ENCODE measurements at places on chromosomes 4 and X.

DNA sequence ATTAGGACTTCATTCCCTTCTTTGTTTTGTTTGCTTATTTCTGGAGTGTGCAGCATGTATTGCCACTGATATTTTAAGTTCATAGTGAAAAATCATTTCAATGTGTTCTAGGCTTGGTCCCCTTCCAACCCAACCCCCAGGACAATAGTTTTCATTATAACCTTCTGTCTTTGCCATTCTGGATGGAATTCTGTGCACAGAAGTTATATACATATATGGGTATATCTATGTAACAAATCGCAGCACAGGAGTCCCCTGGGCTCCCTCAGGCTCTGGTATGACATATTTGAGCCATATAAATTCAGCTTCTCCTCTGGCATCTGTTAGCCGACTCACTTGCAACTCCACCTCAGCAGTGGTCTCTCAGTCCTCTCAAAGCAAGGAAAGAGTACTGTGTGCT lies at the start of gene TNMD:
TNMD (plus strand) TSS at position 326 of the 400 bp plus-strand sequence. CDS start 83 bp downstream, outside the sequence.
- no peak for DNase-seq

DNA sequence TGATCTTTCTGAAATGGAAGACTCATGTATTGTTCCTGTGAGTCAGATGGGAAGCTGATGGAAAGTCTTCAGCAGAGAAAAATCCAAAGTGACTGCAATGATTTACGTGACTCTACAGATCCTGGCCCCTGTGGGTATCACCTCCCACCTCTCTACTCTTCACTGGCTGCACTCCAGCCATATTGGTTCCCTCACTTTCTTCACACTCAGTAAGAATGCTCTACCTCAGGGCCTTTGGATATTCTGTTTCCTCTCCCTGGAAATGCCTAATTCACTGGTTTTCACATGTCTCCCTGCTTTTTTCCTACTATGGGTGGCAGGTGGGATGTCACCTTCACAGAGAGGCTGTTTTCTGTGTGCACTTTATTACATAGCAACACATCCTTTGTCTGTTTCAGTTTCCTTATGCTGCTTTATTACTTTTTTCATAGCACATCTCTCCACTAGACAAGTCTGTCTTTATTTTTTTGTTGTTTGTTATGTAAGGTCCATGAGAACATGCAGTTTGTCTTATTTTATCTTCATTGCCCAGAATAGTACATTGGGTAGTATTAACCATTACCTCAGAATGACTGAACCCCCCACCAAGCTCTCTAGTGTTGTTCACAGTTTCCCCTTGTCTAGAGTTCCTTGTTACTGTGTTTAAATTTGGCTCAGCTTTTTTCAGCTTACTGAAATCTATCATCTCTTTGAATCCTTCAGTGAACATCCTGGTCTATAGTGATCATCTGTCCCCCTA lies 57.6 kb upstream of the CLNK start:
- no peak for DNase-seq

GRCh38 chr4:106258145-106259045 lies 57.6 kb downstream of the TBCK start:
- DNase-seq: no peak

GRCh38 chr4:181650033-181650825 lies 593.0 kb upstream of the TENM3 start:
- DNase-seq: no peak

GRCh38 chr4:48295116-48295515 lies 25.5 kb upstream of the TEC start:
- no peak for DNase-seq

- DNase-seq: no peak
These were observed 227.3 kb upstream of the ZC4H2 start for GRCh38 chrX:65203545-65203944.

GRCh38 chr4:60737858-60738257 lies 462.3 kb upstream of the ADGRL3 start:
- no peak for DNase-seq

- DNase-seq: no peak
These were observed 20.4 kb downstream of the EREG start for GRCh38 chr4:74385386-74385785.

DNA sequence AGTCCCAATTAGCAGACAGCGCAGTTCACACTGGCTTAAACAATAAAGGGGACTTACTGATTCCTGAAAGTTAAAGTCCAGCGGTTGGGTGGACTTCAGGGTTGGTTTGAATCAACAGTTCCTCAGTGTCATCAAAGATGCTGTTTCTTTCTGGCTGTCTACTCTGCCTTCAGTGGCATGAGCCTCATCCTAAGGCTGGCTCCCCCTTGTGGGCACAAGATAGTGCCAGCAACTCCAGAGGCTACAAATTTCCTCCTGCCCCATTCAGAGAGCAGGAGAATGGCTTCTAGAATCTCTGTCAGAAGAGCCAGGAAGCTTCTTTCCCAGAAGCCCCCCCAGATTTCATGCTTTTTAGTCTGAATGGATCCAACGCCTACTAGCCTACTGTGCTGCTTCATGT lies 82.4 kb upstream of the MTM1 start:
- peak; percentile 64 for DNase-seq

DNA sequence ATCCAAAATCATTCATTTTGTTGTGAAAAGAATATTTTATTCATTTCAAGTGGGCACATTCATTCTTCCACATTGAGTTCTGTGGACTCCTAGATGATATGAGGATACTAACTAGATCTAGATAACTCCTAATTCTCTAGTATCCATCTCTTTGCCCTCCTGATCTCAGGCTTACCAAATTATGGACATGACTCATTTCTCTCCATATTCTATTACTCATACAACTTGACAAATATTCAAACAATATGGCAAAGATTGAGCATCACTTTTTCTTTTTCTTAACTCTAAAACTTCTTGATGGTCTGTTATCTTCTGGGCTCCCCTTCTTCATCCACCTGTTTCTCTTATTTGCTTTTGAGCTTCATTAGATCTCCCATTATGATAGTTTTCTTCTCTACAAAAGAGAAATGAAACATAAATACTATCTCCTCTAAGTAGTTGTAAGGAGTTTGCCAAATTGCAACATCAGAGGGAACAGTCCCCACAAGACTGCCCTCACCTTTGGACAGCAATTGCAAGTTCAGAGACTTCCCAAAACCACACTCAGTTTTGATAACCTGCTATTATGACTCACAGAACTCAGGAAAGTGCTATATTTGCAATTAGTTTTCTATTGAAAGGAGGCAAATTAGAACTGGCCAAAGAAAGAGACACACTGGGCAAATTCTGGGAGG lies 422.9 kb downstream of the SPRY1 start:
- no peak for DNase-seq

DNA sequence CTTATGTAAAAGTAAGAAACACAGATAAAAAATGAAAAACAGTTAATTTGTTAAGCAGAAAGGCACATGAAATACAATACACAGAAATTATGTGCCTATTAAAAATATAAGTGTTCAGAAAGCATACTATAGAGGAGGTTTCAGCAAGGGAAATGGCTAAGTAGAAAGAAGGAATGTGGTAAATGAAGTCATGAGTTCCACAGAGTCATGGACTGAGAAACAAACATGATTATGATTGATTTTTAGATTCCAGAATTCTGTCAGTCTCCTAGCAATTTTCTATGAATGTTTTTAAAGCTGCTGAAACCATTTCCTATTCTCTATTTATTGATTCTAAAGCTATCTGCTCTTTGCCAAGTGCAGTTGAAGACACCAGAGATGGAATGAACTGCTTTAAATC lies 1398.4 kb downstream of the ARAP2 start:
- DNase-seq: no peak

DNA sequence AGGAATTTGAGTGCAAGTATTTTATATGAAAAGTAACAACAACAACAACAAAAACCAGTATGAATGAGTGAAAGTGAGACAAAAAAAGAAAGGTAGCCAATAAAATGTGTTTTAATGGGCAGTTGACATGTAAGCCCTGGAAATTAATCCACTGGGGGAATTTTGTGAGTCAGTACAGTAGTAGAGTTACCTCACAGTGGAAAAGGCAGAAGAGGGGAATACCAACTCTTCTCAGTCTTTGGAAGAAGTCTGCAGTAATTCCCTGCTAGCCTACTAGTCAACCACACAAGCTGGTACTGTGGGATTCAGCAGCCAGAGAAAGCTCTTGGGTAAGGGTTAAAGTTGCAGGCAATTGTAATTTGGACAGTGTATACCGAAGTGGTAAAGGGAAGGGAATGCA lies 76.3 kb upstream of the IL15 start:
- DNase-seq: no peak

- DNase-seq: no peak
These were observed 20.1 kb downstream of the SPON2 start for GRCh38 chr4:1152290-1152689.

DNA sequence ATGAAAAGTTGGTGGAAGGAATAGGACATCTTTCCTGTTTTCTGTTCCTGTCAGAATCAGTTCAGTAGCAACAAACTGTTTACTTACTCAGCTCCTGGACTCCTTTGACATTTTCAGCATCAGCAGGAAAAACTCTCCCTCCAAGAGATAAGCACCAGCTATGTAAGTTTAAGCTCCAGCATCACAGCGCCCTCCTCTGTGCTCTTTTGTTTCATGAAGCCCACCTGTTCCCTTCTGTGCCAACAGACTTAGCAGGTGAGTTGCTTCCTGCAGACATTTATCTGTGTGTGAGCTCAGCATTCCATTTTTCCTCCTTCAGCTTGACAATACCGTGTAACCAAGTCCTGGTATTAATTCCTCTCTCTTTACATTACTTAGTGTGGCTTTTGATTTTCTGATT lies 644.1 kb upstream of the AGA start:
- DNase-seq: peak; percentile 2

- DNase-seq: no peak
These were observed 16.5 kb downstream of the CDKL5 start for GRCh38 chrX:18441780-18442367.

GRCh38 chr4:47913861-47914219 lies 543 bp downstream of the NFXL1 start:
- peak; percentile 33 for DNase-seq

DNA sequence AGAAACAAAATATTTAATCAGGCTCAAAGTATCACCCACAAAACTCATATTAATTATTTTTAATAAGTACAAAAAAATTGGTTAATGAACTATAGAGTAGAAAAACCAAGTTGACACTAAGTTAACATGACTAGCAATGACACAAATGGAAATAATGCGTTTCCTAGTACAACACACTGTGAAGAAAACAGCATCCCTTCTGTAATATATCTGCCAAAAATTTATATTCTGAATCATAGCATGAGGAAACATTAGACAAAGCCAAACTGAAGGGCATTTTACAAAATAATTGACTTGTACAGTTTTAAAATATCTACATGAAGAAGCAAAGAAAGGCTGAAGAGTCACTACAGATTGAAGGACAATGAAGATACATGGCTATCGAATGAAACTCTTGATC lies 477.6 kb upstream of the INTU start:
- no peak for DNase-seq

DNA sequence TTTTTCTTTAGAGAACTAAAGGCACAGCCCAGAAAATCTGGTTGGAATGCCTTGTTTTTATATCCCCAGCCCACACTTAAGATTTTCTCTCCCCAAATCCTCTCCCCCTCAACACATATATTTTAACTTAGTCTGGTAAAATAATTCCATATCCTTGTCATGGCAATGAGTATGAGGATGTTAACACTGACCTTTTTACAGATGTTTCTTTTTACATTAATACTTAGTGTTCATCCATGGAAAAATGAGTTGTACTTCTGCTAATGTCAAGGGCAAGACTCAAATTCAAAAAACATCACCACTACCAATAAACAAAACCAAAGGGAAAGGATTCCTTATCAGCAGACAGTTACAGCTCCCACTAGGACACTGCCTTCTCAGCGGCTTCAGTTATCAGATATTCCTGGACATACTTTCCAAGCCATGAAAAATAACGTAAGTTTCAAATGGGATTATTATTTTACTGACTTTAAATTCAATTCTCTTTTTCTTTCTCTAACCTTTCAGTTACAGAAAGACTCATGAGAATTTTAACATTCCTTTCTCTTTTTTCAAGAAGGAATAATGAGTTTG lies 83.3 kb downstream of the RASL11B start:
- DNase-seq: no peak

- no peak for DNase-seq
These were observed 1228.0 kb downstream of the RPA4 start for GRCh38 chrX:98111684-98112083.

DNA sequence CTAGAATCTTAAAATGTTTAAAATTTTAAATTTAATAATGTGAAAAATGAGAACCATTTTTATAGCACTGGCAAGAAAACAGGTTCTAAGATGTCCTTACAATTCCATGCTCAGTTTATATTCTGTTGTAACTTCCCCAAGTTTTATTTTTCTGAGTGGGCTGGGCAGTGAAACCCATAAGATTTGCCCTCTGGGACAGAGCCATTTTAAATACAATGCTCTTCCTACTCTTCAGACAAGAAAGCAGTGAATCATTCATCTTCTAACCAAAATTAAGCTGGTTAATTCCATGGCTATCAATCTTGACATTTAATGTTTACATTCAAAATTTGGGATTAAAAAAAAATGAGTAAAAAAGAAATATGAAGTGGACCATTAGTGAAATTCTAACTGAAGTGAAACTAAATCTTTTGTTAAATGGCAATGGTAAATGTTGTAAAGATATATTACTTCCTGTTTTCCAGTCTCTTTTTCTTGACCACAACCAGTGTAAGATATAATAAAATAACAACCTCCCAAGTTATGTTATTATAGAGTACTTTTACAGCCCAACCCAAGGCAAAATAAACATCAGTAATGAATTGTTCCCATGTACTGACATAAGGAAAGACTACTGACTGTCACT lies 37.2 kb upstream of the PTPN13 start:
- no peak for DNase-seq

DNA sequence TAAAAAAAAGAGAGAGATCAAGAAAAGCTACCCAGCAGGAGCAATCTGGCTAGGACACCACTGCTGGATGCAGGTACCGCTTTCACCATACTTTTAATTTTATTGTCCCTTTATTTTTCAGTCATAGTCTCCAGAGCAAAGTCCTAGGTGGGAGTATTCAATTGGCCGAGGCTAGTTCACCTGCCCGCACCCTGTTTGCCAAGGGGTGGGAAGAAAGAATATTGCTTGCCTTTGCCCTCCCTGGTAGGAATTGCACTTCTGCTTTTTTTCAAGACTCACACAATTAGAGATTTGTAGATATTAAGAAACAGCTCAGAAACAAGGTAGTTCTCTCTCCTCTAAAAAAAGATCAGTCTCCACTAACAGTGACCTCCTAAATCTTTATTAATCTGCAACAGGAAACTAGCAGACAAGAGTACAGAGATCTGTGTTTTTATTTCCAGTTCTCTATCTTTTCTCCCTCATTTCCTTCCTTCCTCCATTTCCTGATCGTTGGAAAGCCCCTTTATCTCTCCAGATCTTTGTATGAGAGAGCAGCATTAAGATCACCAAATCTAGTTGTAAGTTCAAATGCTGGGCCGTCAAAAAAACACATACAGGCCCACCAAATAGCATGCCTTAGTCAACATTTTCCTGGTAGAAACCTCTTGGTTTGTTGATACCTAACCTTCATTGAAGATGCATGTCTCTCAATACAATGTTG lies 9.4 kb upstream of the RPGR start:
- no peak for DNase-seq

- no peak for DNase-seq
These were observed 399.3 kb downstream of the GPM6A start for GRCh38 chr4:175412746-175413145.

DNA sequence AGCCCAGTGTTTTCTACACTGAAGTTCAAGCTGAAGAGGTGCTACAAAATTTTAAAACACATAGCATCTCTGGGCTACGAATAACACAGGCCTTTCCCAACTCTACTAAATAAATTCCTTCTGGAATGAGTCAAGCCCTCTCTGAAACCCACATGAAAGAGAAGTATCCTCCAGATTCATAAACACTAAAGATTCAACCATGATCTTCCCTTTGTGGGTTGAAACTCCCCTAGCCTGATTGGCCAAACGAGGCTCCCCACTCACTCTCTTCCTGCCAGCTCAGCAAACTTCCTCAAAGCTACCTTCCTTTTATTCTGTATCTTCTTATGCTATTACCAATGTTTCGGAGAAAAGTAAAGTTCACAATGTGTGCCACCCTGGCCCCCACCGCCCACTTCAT lies 95.4 kb downstream of the NKX6-1 start:
- DNase-seq: no peak
